Naive thymus-derived CD8-positive, alpha-beta T cell (primary cell): ENCODE measurements at places on chromosomes 7 and 10.

DNA sequence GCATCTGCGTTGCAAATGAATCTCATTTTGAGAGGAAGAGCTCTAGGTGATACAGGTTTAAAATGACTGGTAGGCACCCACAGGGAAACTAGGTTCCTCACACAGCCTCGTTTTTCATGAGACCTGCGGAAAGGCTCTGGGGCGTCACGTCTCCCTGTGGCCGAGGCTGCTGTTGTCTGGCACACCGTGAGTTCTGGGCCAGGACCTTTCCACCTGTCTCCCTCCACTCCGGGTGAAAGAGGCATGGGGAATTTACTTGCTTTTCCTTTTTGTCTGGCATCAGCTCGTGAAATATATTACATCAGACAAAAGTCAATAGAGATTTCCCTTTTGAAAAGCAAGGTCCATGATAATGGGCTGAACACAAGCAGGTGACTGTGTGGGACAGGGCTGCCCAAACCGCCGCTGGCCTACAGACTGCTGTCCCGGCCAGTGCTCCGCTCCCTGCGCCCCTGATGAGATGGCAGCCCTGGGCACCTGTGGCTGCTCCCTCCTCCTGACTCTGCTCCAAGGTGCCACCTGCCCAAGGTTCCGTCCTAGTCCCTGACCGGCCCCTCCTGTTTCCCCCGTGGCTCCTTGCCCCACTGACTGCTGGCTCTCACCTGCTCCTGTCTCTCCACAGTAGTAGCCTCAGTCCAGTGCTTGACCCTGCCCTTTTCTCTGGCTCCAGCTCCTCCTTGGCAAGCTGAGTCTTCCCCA is 109.6 kb downstream of the NKX6-2 start:
- no peak for DNase-seq

DNA sequence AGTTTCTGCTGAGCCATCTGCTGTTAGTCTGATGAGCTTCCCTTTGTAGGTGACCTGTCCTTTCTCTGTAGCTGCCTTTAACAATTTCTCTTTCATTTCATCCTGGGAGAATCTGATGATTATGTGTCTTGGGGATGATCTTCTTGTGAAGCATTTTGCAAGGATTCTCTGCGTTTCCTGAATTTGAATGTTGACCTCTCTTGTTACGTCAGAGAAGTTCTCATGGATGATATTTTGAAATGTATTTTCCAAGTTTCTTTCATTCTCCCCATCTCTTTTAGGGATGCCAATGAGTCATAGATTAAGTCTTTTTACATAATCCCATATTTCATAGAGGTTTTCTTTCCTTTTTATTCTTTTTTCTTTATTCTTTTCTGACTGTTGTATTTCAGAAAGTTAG is 184.2 kb upstream of the BET1 start:
- DNase-seq: no peak

DNA sequence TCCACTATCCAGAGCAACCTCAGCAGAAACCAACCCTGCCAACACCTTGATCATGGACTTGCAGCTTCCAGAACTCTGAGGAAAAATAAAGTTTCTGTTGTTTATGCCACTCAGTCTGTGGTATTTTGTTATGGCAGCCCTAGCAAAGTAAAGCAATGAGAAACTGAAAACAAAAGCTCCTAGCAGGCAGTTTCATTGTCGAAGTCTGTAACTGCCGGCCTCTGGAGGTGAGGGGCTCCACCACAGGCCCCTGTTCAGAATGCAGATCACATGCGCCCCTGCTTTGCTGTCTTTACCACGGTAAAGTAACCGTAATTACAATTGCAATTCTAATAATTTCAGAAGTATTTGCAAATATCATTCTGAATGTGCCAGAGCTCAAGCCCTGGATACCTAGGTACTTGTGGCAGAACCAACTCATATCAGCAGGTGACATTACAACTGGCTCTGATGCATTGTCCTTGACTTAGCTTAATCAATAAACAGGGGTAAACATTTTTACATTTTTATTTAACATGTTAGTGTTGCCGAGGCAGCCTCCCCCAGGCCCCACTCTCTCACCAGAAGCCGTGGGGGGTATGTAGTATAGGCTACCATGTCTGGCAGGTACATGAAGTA is 193.2 kb downstream of the ELMO1 start:
- DNase-seq: no peak

DNA sequence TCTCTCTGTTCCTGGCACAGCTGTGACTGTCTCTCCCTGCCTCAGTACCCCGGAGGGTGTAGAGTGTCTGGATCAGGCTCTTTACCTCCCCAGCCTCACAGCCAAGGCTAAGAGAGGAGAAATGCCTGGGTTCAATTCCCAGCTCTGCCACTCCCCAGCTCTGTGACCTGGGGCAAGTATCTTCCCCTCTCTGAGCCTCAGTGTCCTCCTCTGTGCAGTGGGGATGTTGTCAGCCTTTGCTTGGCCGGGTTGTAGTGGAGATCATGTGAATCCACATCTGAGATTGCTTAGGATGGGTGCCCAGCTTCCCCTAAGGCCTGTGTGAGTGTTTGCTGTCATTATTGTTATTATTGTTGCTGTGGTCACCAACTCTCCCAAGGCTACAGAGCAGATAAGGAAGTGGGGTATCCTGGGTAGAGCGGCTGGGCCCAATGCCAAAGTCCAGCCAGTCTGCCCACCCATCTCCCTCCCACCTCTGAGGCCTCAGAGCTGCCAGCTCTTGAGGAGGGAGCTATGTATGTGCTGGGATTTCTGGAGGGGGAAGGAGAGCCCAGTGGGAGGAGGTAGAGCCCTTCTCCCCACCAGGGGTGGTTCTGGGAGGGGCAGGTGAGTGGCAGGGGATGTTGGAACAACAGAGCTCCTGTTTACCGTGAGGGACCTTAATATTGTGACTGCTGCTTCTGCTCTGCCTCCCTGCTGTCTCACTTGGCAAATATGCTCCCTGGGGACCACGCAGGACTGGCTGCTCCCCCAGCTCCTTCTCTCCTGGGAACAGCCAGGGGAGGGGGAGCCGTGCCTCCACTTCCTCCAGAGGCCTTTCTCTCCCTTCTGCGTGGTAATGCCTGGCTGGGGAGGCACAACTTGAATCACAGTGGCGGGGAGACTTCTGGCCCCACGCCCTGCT is 170.5 kb downstream of the RPS24 start:
- DNase-seq: no peak

GRCh38 chr10:12638103-12638502 is 288.8 kb downstream of the CAMK1D start:
- no peak for DNase-seq

- no peak for DNase-seq
Observed at GRCh38 chr7:95840953-95841950, 68.9 kb downstream of the DYNC1I1 start.

DNA sequence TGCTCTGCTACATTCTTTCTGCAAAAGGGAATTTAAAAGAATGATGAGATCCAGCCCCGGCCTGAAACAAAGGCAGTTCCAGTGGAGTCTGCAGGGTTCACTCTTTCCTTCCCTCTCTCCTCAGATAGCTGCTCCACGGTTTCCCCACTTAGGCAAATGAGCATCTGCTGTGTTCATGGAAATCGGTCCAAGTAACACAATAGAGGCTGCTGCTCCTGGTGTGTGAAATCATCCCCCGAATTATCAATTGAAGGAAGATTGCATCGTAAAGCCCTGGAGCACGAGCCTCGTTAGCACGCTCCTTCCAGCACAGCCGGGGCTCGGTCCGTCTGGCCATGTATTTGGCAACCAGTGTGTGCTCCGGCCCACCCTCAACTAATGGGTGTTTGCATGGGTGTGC is 108.3 kb upstream of the DPP6 start:
- no peak for DNase-seq

DNA sequence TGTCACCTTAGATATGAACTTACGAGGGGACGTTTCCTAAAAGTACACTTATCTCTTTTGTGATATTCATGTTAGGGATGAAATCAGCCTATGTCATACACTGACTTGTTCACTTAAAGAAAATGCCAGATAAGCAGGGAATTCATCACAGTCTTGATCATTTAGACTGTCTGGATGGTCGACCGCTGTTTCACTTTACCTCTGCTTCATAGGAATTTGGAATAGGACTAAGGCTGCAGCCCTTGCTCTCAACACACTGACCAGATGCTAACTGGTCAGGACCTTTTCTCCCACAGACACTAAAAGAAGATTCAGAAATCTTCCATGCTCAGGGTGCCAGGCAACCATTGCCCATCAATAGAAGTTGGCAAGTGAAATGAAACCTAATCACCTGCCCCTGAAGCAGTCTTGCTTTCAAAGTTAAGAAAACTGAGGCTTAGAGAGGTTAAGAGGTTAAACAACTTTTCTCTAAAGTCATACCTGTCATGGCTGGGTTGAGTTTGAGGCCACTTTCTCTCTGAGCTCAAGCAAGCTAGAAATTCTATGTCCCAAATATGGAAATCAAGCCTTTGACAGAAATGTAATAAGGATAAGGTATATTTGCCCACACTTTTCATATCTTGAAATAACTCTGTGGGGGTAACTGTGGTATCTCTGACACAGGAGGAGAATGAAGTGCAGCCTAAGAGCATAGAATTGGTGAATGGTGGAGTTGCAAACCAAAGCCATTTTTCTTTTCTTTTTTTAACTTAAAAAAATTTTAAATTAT is 77.1 kb downstream of the MAP3K8 start:
- DNase-seq: no peak

DNA sequence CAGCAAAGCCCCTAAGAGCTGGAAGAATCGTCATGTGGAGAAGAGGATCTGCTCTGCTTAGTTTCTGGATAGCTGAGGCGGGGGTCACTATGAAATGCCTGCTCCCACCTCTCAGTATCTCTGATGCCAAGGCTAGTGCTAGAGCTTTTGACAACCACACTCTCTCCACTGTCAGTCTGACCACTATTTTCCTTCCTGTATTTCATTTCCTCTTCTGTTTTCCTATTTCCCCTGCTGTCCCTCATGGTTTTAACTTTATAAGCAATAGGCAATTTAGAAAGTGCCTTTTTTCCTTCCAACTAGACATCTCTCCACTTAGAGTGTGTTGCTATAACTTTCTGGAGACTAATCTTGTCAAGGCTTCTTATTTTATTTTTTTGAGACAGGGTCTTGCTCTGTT is 23.6 kb downstream of the C7orf57 start:
- no peak for DNase-seq

DNA sequence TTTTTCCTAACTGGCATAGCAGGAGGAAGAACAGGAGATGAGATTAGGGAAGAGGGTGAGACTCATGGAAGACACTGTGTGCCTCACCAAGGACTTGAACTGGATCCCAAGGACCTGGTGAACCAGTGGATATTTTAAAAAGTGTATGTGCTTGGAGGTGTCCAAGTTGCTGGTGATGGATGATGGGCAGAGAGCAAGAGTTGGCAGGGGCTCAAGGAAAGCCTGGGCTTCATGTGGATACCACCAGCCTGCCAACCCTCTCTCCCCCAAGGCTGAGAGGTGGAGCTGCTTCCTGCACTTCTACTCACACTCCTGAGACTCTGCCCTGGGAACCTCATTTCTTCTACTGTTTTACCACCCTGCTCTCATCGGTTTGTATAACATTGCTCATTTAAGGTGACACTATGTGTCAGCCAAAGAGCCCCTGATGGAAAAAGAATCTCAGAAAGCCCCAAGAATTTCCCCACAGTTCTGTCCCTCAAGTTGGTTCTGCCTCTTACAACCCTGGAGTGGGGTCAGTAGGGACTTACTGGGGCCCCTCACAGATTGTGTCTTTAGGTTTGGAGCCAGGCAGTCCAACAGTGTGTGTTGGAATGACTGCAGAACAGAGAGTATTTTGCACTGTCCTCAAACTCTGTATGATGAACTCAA is 56.2 kb upstream of the PDCD4 start:
- DNase-seq: no peak

- DNase-seq: no peak
Observed at GRCh38 chr7:17506095-17506494, 207.6 kb downstream of the AHR start.

- DNase-seq: no peak
Observed at GRCh38 chr7:20340839-20341238, 10.1 kb downstream of the ITGB8 start.

- DNase-seq: no peak
Observed at GRCh38 chr7:43612599-43613589, 30.0 kb downstream of the STK17A start.

DNA sequence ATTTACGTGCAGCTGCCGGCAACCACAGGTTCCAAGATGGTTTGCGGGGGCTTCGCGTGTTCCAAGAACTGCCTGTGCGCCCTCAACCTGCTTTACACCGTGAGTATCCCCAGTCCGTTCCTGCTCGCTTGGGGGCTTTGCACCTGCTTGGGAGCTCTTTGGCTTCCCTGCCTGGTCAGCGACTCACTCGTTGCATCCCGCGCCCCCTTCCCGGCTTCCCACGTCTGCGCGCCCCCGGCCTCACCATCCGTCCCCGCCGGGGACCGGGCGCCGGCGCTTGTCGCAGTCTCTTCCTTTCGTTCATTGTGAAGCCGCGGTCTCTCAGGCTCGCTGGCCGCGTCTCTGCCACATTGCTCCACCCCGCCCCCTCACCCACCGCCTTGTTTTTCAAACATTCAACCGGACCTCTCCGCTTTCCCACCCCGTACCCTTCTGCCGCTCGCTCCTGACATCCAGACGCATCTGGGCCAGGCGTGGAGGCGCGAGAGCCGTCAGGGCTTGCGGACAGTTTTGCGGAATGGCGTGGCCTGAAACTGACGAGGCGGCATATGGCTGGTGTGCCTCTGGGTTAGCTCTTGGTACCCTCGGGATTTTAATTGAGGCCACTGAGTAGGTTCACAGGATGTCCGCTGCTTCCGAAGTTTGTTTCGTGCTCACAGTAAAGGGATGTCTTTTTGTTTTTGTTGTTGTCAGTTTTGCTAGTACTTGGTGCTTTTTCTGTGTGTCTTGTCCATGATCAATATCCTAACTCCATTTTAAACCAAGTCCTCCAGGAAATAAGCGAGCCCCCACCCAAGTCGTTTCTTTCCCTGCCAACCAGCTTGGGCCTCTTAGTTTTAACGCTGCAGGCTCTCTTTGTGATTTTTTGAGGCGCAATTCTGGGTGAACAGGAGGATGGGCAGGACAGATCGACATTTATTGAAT is 639 bp downstream of the TSPAN13 start:
- DNase-seq: no peak

GRCh38 chr10:130300608-130301020 is 164.4 kb downstream of the GLRX3 start:
- no peak for DNase-seq

DNA sequence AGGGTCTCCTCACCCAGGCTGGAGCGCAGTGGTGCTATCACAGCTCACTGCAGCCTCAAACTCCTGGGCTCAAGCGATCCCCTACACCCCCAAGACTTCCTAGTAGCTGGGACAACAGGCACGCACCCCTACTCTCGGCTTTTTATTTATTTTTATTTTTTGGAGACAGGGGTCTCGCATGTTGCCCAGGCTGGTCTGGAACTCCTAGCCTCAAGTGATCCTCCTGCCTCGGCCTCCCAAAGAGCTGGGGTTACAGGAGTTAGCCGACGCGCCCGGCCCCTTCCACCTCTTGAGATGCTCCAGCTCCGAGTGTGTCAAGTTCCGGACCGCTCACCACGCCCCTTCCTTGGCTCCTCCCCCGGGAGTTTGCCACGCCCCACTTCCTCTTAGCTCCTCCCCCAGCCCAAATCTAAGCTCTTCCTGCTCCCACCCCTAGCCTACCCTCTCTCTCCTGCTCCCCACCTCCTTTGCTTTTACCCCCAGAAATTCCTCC is 6.3 kb downstream of the NAT16 start:
- DNase-seq: peak; percentile 43
